Tongue (tissue), 3 donors: ENCODE measurements at places on chromosomes 7 and 10.

DNA sequence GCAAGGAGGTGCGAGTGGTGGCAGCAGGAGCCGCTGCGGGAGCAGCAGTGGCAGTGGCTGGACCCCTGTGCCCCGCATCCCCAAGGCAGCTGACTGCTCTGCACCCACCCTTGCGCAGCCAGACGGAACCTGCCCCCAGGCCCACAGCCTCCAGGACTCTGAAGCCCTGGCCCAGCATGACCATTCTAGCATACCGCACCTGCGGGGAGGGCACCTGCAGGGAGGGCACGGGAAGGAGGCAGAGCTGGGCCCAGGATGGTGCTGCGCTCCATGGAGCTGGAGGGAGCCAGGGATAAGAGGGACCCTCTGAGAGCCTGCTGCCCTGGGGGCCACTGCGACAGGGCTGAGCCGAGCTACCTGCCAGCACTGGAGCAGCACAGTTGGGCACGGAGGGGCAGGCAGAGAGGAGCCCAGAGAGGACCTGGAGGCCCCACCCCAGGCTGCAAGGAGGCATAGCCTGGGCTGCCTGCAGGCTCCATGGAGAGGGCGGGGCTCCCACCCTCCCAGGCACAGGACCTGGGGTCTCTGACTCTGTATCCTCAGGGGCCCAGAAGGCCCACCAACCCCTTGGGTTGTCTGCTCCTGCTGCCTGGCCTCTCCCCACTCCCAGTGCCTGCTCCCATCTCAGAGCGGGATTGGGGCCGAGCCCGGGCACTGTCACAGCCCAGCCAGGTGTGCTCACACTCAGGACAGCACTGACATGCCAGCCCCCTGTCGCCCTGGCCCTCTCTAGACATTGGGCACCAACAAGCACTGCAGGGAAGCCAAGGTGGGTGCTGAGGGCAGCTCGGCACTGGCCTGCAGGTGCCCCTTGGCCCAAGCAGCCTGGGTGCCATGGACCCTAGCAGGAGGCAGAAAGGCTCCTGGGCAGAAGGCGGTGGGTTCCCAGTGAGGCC, 87.6 kb downstream of the HTR7 start:
- DNase-seq: no peak

DNA sequence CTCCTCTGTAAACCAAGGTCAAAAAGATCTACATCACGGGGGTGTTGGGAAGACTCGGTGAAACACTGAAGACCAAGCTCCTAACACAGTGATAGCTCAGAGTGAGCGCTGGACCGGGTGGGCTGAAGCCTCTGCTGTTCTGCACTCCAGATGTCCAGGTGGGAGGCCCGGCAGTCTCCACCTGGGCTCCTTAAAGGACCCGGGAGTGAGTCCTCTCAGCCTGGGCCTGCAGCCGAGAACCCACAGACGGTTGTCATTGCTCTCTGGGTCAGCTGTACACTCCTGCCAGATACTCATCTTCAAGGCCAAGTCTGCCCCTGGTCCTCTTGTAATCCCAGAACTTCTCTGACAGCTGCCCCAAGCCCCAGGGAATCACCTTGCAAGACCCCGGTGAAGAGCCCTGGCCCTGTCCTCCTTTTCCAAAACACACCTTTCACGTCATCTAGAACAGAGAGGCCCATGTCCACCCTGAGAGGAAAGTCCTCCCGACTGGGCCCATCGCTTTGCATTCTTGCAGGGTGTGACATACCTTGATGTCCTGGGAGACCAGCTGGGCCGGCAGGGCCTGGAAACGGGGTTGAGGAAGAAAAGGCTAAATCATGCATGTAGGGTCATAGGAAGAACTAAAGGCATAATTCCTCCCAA, 43.7 kb downstream of the COL17A1 start:
- DNase-seq: no peak

DNA sequence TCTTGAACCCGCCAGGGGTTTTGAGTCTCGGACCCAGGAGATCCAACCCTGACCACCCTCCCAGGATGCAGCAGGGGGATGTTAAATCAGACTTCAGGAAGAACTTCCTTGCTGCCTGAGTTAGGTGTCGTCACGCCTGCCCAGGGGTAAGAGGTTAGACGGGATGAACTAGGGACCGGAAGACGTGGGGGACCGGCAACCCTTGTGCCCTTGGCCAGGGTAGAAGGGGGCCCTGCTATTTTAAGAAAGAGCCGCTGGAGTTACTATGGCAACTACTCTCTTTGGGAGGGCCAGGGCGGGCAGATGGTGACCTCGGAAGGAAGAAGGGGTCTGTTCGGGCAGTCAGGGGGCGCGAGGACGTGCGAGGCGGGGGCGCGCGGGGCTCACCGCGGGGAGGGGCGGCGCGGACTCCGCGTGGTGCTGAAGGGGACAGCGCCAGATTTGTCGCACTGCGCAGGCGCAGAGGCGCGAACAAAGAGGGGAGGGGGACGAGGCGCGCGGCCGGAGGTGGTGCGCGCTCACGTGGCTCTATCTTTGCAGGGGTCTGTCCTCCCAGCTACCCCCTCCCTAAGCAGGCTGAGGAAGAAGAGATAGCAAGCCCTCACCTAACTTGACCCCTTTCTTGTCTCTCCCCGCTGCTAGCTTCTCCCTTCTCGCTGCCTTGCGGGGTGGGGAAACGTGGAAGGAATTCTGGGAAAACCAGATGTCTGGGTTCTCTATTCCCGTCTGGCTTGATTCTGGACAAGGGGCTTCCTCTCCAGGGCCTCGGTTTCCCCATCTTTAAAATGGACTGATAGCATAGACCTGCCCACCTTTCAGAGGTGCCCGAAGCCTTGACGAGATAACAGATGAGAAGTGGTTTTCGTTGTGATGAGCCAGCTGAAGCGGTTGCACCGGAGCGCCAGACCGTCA, 940 bp upstream of the PSD start:
- DNase-seq: peak; percentile 81

DNA sequence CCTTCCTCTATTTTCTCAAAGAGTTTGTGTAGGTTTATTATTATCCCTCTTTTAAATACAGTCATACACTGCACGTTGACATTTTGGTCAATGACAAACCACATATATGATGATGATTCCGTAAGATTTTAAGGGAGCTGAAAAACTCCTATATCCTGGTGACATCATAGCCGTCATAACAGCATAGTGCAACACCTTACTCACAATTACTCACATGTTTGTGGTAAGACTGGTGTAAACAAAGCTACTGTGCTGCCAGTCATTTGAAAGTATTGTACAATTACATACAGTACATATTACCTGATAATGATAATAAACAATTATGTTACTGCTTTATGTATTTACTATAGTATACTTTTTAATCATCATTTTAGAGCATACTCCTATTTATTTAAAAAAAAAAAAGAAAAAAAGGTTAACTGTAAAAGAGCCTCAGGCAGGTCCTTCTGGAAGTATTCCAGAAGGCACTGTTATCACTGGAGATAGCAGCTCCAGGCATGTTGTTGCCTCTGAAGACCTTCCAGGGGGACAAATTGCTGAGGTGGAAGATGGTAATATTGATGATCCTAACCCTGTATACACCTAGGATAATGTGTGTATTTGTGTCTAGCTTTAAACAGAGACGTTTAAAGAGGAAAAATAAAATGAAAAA, 123.3 kb upstream of the CDK1 start:
- DNase-seq: no peak

- DNase-seq: peak; percentile 92
Observed at GRCh38 chr7:2626498-2627117, 5.2 kb upstream of the TTYH3 start.

GRCh38 chr7:25884265-25884828, 267.7 kb upstream of the NFE2L3 start:
- no peak for DNase-seq

DNA sequence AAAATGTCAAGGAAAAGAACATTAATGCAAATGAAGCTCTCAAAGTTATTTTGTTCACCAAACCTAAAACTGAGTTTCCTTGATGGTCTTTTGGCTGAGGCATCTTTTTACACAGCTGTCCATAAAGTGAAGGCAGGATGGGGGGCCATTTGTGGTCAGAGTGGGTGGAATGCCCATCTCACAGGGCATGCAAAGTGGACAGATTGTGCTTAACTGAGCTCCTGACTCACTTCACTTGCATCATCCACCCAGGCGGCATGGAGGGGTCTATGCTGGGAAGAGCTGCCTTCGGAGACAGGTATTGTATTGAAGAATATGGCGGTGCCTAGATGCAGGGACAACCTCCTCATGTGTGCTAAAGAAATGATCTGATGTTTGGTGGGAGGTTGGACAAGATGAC, 905.3 kb downstream of the KCNMA1 start:
- no peak for DNase-seq

DNA sequence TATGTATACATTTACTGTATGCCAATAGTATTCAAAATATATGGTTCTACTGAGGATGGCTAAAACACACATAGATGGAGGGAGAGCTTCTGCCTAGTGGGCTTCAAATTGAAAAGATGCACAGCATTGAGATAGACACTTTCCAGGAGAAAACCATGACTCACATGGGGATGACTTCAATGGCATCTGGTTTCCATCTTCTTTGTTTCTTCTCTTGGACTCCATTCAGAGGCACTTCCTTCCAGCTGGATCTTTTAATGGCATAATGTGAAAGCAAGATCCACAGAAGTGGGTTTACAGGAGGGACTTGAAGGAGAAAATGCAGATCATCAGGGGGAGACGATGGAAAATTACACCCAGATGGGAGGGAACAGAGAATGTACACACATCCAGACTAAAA, 84.9 kb downstream of the ZNF365 start:
- DNase-seq: peak; percentile 85

DNA sequence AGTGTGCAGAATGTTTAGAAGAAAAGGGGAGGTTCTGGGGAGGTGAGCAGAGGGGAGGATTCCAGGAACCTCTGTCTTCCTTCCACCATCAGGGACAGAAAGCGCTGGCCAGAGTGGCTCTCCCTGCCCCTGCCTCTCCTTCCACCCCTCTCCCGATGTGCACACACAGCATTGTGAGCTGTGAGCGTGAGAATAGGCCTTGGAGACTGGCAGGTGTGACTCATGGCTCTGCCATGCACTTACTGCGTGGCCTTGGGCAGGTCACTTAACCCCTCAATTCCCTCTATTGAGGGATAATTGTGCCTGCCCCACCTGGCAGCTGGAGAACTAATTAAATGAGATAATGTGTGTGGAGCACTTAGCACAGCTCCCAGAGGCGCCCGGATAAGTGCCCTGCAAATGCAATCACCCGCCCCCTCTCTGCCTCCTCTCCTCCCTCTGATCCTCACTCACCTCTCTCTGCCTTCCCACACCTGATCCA, 115.4 kb downstream of the ZMIZ1 start:
- DNase-seq: no peak

DNA sequence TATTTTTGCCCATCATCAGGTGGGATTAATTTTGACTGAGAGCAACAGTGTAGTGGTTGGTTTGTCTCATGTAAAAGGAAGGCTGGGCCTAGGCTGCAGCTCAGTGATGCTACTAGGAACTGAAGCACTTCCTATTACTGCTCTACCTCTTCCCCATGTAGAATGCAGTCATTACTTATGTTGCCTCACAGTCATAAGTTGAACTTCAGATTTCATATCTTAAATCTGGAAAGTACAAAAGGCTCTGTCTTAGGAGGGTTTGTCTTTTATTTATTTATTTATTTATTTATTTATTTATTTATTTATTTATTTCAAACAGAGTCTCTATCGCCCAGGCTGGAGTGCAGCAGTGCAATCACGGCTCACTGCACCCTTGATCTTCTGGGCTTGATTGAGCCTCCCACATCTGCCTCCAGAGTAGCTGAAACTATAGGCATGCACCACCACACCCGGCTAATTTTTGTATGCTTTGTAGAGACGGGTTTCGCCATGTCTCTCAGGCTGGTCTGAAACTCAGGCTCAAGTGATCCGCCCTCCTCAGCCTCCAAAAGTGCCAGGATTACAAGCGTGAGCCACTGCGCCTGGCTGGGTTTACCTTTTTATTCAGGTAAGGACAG, 721.7 kb upstream of the GALNT17 start:
- DNase-seq: no peak

DNA sequence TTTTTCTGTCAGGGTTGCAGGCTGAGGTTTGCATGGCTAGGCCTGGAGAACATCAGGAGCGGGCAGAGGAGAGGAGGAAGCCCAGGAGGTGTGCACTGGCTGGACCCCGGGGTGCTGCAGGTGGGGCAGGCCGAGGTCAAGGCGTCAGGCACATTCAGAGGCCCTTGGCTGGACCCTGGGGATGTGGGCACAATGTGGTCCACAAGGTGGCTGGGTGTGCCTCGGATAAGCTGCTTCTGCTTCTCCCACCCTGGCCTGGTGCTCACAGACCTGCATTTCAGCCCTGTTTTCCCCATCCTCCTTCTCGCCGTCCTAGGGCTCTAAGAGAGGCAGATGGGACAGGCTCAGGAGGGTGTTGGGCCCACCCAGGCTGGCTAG, 108.2 kb downstream of the ADCY1 start:
- no peak for DNase-seq

- no peak for DNase-seq
Observed at GRCh38 chr10:42975005-42975493, 101.8 kb upstream of the RET start.

DNA sequence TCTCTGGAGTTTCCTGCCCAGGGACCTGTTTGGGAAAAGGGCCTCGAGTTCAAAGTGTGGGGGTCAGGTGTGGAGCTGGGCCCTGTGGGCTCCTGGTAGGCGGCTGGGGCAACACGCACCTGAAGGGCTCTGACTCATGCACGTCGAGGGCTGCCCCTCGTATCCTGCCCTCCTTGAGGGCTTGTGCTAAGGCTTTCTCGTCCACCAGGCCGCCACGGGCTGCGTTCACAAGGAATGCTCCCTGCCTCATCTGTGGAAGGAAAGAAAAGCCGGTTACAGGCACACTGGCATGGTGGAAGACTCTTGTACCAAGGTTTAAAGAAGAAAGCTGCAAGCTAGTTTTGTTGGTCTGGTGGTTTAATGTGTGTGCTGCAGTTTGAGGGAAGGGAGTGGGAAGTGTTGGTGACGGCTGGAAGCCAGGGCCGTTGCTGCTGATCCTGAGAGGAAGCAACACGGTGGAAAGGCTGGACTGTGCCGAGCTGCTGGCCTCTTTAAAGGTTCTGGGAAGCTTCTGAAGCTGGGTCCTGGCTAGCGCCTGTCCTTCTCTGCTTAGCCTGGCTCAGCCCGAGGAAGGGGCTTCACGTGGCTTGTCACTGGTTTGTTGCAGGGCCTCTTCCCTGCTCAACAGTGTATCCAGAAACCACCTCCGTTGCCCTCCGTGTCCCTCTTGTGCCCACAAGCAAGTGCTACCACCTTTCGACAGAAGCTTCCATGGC, 52.0 kb downstream of the ZRANB1 start:
- no peak for DNase-seq

DNA sequence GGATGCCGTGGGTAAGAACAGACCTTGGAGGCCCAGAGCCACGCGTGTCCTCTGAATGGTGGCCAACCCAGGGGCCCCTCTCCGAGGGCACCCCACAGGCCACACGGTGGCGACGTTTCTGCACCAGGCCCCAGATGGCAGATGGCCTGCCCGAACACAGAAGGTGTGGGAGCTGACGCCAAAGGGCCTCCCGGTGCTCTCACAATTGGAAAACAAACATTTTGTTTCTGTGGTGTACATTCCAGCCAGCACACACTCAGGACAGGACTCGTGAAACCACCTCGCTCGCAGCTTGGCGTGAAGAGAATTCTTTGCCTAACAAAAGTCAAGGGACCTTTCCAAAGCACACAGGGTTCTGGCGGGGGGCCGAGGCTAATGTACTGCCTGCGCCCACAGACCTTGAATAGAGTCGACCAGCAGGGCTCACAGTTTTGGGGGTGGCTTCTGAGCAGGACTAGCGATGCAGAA, 112.1 kb downstream of the FAM53B start:
- DNase-seq: peak; percentile 30
